Right renal pelvis (tissue), 4 donors: ENCODE measurements at places on chromosomes 6 and 20.

DNA sequence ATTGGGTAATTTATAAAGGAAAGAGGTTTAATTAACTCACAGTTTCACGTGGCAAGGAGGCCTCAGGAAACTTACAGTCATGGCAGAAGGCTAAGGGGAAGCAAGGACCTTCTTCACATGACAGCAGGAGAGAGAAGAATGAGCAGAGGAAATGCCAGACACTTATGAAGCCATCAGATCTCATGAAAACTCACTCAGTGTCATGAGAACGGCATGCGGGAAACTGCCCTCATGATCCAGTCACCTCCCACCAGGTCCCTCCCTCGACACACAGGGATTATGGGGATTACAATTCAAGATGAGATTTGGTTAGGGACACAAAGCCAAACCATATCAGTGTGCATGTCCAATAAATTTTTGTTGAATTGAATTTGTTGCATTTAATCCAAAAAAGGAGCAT lies 52.0 kb downstream of the ECT2L start:
- DNase-seq: no peak

DNA sequence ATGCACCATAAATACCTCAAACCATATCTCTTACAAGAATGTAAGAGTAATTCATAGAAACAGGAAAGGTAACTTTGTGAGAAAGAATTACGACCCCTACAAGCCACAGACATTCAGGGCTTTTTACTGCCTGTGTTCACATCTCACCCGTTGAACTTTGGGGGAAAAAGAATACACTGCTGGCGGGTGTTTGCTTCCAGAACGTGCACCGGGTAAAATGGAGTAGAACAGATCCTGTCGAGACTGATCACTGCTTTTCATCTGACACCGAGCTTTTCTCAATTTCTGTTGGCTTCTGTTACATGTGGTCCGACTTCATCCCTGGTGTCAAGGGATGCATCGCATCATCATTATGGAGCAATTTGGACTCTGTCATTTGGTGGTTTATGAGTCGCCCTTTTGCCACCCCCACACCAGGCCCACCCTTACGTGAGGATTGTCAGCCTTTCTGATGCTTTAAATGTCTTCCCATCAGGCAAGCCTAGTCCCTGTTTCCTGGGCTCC lies 219.2 kb upstream of the ZFP64 start:
- no peak for DNase-seq

- no peak for DNase-seq
These were observed 33.1 kb upstream of the FAM135A start for GRCh38 chr6:70380252-70380651.

DNA sequence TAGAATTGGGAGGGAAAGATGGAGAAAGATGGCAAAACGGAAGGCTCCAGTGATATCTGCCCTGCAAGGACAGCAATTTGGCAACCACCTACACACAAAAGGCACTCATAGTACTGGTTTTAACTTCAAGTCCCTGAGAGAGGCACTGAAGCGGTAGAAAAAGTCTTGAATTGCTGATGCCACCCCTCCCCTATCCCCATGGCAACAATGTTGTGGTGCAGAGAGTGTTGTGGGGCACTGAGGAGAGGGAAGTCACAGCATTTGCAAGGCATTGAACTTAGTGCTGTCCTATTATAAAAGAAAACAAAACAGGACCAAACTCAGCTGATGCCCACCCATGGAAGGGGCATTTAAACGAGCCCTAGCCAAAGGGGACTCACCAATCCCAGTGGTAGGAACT lies 343.7 kb downstream of the HAO1 start:
- no peak for DNase-seq

DNA sequence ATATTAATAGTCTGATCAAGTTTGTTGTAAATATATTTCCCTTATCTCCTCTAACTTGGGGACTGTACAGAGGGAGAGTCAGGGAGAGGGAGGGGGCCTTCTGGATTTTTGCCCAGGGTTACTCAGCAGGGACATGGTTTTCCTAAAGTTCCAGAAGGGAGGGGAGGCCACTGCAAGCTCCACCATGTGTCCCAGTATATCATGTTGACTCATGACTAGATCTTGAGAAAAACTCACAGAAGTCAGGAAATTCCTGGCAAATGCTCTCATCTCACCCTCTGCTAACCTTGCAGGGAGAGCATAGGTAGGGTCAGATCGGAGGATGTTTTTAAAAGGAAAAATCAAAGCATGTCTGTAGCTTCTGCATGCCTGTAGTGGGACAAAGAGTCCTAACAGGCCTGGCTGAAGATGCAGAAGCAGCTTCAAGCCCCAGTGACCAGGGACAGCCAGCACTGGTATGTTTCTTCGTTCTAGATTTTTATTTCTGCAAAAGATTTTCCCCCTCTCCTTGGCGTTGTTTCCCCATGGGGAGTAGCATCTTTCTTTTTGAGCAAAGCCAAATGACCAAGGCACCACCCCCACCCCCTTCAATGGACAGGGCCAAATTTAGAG lies 272.9 kb upstream of the SUPT3H start:
- DNase-seq: no peak

DNA sequence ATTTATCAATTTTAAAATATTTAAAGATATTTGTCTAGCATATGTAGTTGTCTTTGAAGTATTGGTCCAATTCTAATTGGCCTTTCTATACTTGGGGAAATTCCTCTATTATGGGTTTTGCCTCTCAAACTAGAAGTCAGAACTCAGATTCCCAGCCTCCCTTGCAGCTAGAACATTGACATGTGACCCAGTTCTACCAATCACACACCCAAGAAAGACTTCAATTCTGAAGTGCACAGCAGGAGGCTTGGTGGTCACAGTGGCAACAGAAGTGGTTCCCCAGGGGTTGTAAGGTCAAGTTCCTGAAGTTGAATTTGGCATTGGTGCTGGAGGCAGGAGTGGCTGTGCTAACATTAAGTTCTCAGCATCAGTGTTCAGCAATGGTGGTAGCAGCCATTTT lies 14.8 kb upstream of the FKBP5 start:
- no peak for DNase-seq

DNA sequence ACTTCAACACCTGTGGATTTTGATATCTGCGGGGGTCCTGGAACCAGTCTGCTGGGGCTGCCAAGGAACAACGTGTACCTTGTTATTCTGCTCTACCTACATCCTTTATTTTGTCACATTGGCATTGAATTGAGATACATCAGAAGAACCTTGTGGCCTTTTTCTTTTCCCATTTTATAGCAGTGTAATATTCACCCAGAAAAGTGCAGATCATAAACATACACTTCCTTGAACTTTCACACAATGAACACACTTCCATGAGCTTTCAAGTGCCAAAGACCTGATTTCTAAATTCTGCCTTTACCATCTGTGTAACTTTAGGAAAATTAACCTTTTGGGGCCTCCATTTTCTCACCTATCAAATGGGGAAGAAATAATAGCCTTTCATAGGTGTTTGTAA lies 29.9 kb upstream of the RREB1 start:
- DNase-seq: no peak

DNA sequence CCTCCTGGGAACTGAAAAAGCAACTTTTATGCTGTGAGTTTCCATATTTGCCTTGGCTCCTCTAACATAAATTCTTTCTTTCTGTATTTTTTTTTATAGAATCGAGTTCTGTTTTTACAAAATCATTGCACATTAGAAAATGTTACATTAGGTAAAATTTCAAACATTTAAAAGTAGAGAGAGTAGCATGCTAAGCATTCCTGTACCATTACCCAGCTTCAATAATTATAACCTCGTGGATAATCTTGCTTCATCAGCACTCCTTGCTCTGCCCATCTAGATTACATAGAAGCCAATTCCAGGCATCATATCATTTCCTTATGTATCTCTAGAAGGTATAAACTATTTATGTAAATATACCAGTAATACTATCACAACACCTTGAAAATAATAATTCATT lies 15.4 kb upstream of the FBXO30 start:
- no peak for DNase-seq

GRCh38 chr20:12838261-12838866 lies 170.4 kb upstream of the SPTLC3 start:
- DNase-seq: no peak

- no peak for DNase-seq
These were observed 192.5 kb downstream of the PTPRK start for GRCh38 chr6:128327890-128328289.

DNA sequence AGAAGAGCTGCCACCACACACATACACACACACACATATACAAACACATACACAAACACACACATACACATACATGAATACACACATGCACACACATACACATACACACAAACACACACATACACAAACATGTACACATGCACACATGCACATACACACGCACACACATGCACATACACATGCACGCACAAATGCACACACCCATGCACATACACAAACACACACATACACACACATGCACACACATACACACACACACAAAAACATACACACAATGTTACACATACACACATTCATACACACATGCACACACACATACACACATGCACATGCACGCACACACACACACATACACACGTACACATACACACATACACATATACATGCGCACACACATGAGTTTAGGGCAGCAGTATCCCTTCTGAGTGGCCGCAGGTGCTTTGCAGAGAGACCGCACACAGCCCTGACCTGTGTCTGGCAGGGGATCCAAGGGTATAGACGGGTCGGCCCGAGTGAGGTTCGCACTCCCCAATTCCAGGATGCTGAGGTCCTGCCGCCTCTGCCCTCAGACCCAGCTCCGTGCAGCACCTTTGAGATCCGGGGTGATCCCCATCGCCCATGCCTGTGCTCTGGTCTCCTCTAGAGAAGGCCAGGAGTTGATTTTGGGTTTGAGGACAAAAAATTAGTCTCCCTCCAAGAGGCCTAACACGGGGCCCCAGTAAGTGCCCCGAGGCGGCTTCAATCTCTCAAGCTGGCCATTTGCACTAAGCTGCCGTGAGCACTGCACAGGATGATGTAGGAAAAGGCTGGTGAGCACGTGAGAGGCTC lies 56.8 kb downstream of the TMEM242 start:
- DNase-seq: no peak

GRCh38 chr20:17655865-17656479 lies 26.1 kb downstream of the RRBP1 start:
- no peak for DNase-seq

DNA sequence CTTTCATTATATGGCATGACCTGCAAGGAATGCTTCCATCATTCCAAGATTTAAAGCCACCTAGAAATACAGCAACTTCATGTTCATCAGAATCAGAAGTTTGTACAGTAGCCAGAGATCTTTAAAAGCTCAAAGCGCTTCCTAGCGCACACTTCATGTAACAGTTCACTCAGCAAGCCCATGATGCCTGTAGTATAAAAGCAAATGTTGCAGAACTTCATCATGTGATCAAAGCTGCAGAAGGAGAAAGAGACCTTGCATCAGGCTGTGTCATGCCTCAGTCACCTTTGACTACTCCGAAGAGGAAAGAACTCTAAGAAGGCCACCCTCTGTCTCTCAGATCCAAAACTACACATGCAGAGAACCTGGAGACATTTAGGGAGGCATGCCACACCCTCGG lies 78.5 kb downstream of the AGPAT4 start:
- no peak for DNase-seq
